HCT116 (cell line): ENCODE measurements at places on chromosomes 7 and 10. TPM values are rescaled to one million over a fixed set of nuclear protein-coding genes. Genes with fewer than 3 reads are reported as not detected.

Gene AS3MT
- 0.79 TPM for total RNA-seq

- H3K4me1 ChIP-seq, result peaks cover 19% of the 10 kb centered on the region
- DNase-seq, result no peak
- H3K36me3 ChIP-seq, result no peaks in the 10 kb centered on the region
- H3K27me3 ChIP-seq, result no peaks in the 10 kb centered on the region
- no peak overlapping the region for H3K27ac ChIP-seq
- no peak overlapping the region for H3K4me3 ChIP-seq
These were observed 28.9 kb downstream of the MINDY4 start for GRCh38 chr7:30799976-30800661.

GRCh38 chr7:157495177-157495553 is 158.4 kb downstream of the DNAJB6 start:
- H3K4me3 ChIP-seq, result no peak overlapping the region
- H3K27me3 ChIP-seq, result no peaks in the 10 kb centered on the region
- no peaks in the 10 kb centered on the region for H3K36me3 ChIP-seq
- DNase-seq, result no peak

DNA sequence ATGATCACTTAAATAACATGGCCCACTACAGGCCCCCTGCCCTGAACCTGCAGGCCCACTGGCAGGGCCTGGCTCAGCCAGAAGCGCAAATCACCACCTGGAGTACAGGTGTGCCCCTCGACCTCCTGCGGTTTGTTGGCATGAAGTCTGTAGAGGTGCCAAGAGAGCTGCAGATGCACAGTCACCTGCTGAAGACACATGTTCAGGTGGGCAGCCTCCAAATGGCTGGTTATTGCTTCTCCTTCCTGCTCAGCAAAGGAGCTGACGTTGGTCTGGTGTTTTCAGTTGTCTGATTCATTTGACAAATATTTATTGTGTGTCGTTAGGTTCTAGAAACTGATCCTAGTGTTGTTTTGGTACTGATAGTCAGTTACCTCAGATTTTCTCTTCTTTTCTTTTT is 29.0 kb downstream of the DHTKD1 start:
- DNase-seq, result no peak
- peaks cover 9% of the 10 kb centered on the region for H3K4me1 ChIP-seq
- no peak overlapping the region for H3K4me3 ChIP-seq
- no peaks in the 10 kb centered on the region; the same call in 1 of the 2 replicates for H3K36me3 ChIP-seq

DNA sequence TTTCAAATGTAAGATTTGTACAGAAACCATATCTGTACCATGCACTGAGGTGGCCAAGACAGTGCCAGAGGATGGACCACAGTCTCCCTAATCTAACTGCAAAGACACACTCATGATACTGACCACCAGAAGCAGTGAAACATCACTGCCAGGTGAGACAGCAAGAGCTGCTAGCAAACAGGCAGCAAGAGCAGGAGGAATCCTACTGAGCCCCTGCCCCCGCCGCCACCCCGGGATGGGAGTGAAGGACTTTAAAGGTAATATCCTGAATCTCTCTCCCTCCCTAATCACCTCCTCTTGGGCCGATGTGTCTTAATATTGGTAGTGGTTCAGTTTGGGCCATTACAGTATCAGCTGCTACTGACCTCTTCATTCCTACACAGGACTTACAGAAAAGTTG is 144.3 kb downstream of the XPNPEP1 start:
- H3K36me3 ChIP-seq, result no peaks in the 10 kb centered on the region
- no peak overlapping the region for H3K4me3 ChIP-seq
- H3K27ac ChIP-seq, result no peak overlapping the region
- DNase-seq, result no peak
- 0 out of 2 replicates have a peak, but pooled peaks cover 5% of the 10 kb centered on the region for H3K27me3 ChIP-seq
- H3K4me1 ChIP-seq, result no peaks in the 10 kb centered on the region

DNA sequence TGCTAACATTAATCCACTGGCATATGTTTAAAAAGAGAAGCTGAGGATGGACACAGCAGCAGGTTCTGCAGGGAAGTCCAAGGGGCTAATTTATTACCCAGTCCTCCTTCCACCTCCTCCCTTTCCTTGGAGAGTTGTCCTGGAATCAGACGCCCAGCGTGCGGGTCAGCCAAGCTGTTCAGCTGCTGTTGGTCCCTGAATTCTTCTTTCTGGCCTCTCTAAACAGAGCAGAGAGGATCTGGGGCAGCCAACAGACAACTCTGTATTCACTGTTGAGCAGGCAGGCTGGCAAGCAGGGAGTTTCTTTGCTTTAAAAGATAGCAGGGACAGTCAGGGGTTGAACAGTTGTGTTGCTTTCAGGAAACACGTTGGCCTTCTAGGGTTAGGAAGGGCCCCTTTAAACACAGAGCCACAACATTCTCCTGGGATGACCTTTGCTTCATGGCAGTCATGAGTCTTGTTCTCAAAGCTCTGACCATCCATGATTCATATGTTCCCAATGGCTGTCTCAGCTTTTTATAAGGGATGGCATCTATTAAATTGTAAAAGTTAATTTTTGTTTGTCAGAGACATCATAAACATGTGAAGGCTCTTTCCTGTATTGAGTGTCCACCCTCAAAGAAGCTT is 217.0 kb downstream of the CREB5 start:
- no peak overlapping the region for H3K4me3 ChIP-seq
- H3K4me1 ChIP-seq, result peaks cover 4% of the 10 kb centered on the region; the same call in 1 of the 2 replicates
- no peak for DNase-seq

DNA sequence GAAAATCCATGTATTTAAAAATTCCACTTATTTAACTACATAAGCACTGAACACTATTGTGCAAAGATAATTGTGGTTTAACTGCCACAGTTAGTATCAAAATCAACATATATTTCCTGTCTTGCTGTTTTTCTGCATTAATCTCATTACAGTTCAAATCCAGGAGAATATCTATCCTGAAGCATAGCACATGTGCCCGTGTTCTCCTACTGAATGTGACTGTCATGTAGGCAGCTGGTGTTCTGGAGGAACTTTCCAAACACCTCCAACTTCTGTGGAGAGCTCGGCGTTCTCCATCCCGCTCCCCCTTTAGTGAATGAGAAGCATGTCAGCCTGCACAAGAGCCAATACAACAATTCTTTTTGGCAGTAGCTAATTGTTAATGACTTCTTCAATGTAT is 76.4 kb upstream of the IKZF1 start:
- no peaks in the 10 kb centered on the region for H3K4me1 ChIP-seq
- no peaks in the 10 kb centered on the region for H3K36me3 ChIP-seq
- H3K4me3 ChIP-seq, result no peak overlapping the region
- H3K27me3 ChIP-seq, result no peaks in the 10 kb centered on the region
- no peak overlapping the region for H3K27ac ChIP-seq

DNA sequence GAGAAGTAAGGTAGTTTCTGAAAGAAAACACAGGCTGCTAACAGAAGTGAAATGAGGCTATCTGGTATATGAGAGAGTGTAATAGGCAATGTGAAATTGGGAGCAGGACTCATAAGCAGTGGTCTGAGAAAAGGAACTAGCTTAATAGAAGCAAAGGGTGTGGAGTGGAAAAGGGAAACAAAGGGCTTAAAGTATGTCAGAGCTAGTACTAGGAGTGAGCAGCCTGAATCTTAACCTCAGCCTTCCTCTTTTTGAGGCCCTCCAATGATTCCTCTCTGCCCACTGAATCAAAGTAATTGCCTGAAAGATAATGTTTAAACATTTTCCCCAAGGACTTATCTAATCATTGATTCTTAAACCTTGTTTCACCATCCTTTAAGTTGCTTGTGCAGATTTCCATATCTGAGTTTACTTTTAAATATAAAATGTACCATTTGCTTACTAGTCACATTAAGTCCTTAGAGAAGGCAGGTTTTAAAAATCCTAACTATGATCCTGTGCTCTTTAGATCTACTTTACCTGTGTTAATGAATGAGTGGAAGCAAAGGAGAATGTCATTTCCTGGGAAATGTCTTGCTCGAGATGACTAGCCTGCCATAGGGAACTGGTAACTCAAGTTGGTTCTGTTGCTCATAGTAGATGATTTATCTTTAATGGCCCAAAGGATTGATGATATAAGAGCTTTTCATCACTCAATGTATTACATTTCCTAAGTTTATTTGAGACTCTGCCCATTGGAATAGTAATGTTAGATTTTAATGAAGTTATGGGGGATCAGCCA is 155.0 kb downstream of the SKAP2 start:
- no peaks in the 10 kb centered on the region for H3K4me1 ChIP-seq
- no peak for DNase-seq
- no peak overlapping the region for H3K4me3 ChIP-seq
